Transverse colon (tissue), 4 donors: ENCODE measurements at places on chromosomes 2 and 18.

- peak; percentile 48 for DNase-seq
- H3K36me3 ChIP-seq: no peaks in the 10 kb centered on the region
- H3K4me1 ChIP-seq: peaks cover 9% of the 10 kb centered on the region
These were observed 27.4 kb upstream of the CCNYL1 start for GRCh38 chr2:207683879-207684627.

- H3K27ac ChIP-seq: no peak overlapping the region
- H3K27me3 ChIP-seq: no peaks in the 10 kb centered on the region
- no peak for DNase-seq
- H3K4me3 ChIP-seq: no peak overlapping the region
These were observed 133.9 kb upstream of the CTAGE1 start for GRCh38 chr18:22551536-22552151.

- no peaks in the 10 kb centered on the region for H3K36me3 ChIP-seq
- peaks cover 23% of the 10 kb centered on the region for H3K4me1 ChIP-seq
- peak overlapping the region; percentile 83 for H3K27ac ChIP-seq
- peak; percentile 84 for DNase-seq
- no peaks in the 10 kb centered on the region for H3K27me3 ChIP-seq
- H3K4me3 ChIP-seq: no peak overlapping the region
These were observed 287.4 kb downstream of the PRKCE start for GRCh38 chr2:45938649-45939511.

GRCh38 chr2:100954044-100954420 lies 48.1 kb upstream of the RPL31 start:
- H3K36me3 ChIP-seq: no peaks in the 10 kb centered on the region
- DNase-seq: no peak
- H3K27me3 ChIP-seq: no peaks in the 10 kb centered on the region
- H3K4me1 ChIP-seq: no peaks in the 10 kb centered on the region

- no peaks in the 10 kb centered on the region for H3K27me3 ChIP-seq
- no peak for DNase-seq
- no peak overlapping the region for H3K4me3 ChIP-seq
- no peaks in the 10 kb centered on the region for H3K36me3 ChIP-seq
- no peak overlapping the region for H3K27ac ChIP-seq
- H3K4me1 ChIP-seq: no peaks in the 10 kb centered on the region
These were observed 95.0 kb downstream of the TMEM163 start for GRCh38 chr2:134623796-134624195.

GRCh38 chr2:88810017-88810416 lies 118.5 kb downstream of the RPIA start:
- H3K36me3 ChIP-seq: no peaks in the 10 kb centered on the region
- H3K4me1 ChIP-seq: no peaks in the 10 kb centered on the region
- no peak overlapping the region for H3K27ac ChIP-seq
- H3K27me3 ChIP-seq: no peaks in the 10 kb centered on the region

DNA sequence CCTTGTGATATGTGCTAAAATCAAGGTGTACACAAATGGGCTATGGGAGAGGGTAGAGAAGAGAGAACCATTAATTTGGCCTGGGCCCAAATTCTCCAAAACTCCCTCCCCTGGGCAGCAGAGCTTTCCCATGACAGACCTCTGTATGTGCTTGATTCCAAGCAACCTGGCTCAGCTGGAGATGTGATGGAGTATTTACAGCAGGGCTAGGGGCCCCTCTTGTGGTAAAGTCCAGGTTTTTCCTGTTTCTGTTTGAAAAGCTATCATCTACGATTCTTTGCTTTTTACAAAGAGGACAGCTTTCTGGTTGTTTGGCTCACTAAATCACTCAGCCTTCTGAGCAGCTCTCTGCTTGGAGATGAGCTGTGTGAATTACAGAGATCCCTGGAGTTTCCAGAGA lies 40.3 kb downstream of the KCNS3 start:
- H3K36me3 ChIP-seq: no peaks in the 10 kb centered on the region
- DNase-seq: no peak
- no peaks in the 10 kb centered on the region for H3K4me1 ChIP-seq
- H3K27me3 ChIP-seq: no peaks in the 10 kb centered on the region

DNA sequence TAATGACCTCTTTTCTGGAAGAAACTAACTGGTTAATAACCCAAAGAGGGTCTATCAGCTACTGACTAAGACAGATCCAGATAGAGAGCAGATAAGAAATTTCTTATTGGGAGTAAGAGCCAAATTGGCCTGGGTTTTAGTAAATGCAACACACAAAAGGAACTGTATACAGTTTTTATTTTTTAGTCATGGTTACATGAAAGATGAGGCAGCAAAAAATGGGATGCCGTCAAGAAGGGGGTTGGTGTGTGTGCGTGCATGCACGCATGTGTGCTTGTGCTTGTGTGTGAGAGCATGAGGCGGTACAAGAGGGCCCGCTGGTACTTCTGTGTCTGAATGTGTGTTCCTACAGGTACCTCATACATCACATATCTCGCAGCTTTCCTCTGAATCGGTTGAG lies 466.2 kb upstream of the HNRNPA3 start:
- H3K27ac ChIP-seq: no peak overlapping the region
- H3K4me3 ChIP-seq: no peak overlapping the region
- no peaks in the 10 kb centered on the region for H3K27me3 ChIP-seq
- DNase-seq: no peak

DNA sequence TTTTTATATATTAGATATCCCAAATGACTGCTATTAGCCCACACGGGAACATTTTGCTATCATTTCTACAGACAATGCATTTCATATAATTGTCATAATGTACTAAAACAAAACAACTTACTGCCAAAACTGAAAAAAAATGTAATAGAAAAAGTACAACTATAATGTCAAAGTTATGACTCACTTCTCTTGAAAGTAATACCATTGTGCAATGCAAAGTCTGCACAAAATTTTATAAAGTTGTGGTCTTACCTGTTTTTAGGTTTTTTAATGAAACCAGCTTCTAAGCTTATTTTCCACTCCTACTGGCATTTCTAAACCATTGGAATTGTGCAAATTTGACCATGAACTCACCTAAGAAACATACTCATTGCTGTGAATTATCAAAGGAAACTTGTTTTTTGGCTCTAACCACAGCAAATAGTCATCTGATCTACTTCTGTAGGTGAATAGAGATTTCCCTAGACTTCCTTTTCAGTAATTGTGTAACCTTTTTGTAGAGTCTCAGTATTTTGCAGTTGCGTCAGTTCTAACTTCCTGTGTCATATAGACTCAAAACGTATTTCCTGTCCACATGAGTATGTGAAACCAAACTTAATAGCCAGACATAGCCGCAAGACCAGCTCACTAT lies 31.9 kb upstream of the TFPI start:
- no peaks in the 10 kb centered on the region for H3K27me3 ChIP-seq
- DNase-seq: no peak
- H3K36me3 ChIP-seq: no peaks in the 10 kb centered on the region
- H3K4me1 ChIP-seq: peaks cover 8% of the 10 kb centered on the region

GRCh38 chr2:155424518-155424917 lies 726.0 kb downstream of the KCNJ3 start:
- no peak overlapping the region for H3K4me3 ChIP-seq
- no peaks in the 10 kb centered on the region for H3K4me1 ChIP-seq
